ENCODE measurements at places on chromosomes 12 and 14.

DNA sequence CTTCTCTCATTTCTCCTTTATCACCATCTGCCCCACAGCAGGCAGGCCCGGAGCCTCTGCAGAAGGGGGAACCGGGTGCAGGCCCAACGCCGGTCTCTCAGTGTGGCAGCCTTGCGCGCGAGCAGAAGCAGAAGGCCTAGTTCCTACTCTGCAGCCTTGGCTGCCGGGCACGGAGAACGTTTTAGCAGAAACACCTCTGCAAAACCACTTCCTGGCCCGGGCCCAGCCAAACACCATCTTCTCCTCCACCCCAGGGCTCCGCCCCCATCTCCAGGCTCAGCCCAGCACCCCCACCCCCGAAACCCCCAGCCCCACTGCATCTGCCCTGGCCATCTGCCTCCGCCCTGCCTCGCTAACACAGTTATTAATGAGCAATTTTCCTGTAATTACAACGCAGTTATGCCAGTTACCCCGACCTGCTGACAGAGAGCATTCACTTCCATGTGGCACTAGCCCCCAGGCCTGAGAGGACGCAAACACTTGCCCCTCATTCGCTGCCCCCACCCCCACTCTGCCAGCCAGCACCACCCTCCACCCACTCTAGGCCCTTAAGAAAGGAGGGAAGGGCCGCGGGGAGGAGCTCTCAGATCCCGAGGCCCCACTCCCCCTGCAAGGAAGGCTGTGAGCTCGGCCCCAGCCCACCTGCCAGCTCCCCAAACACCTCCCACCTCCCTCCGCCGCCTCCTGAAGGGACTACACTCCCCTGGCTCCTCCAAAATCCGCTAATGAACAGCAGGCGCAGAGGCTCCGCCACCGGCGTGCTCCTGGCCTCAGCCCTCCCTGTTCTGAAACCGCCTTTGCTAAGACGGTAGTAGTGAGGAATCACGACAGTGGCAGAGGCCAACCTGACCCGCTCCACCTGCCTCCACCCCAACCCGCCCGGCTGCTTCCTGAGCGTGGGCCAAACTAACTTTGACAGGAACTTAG lies 44.7 kb upstream of the FBRSL1 start:
- H3K4me1 ChIP-seq, result no peaks in the 10 kb centered on the region
- peaks cover 54% of the 10 kb centered on the region for H3K27me3 ChIP-seq
- DNase-seq, result peak; percentile 37

- no peaks in the 10 kb centered on the region for H3K36me3 ChIP-seq
- H3K27ac ChIP-seq, result no peak overlapping the region
- H3K27me3 ChIP-seq, result no peaks in the 10 kb centered on the region
- H3K4me3 ChIP-seq, result no peak overlapping the region
Measured at GRCh38 chr14:83485591-83485990, 1951.9 kb upstream of the SEL1L start.

DNA sequence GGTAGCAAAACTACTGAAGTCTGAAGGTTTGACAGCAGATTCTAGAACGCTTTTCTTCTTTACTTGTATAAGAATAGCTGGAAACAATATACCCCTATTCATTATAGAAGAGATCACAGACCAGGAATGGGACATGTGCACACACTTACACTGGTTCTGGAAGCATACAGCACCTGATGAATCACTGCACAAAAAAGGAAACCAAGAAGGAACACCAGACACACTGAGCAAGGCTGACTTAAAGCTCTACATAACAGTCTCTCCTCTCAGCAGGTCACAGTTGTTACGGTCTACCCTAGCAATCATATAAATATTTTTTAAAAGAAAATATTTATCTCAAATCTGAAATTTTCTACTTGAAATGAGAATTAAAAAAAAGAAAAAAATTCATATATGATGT lies 13.5 kb downstream of the ATP2B1 start:
- no peaks in the 10 kb centered on the region for H3K4me1 ChIP-seq
- no peak for DNase-seq
- no peaks in the 10 kb centered on the region for H3K36me3 ChIP-seq
- H3K27me3 ChIP-seq, result no peaks in the 10 kb centered on the region

DNA sequence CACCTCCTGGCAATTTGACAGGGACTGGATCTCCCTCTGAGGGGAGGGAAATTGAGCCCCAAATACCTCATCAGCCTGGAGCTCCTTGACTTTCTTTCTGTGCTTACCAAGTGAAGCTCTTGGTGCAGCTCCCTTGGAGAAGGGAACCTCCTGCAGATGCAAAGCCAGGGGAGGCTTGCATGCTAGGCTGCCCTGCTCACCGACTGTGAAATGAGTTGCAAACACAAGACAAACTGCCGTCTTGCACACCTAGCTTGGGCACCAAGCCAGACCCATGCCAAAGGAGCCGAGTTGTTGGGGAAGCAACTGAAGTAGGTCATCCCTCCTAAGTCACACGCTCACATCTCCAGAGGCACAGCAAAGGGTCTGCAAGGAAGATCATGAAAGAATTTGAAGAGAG lies 95.2 kb downstream of the GTF2A1 start:
- no peaks in the 10 kb centered on the region for H3K27me3 ChIP-seq
- H3K4me3 ChIP-seq, result no peak overlapping the region
- DNase-seq, result no peak
- no peak overlapping the region for H3K27ac ChIP-seq

DNA sequence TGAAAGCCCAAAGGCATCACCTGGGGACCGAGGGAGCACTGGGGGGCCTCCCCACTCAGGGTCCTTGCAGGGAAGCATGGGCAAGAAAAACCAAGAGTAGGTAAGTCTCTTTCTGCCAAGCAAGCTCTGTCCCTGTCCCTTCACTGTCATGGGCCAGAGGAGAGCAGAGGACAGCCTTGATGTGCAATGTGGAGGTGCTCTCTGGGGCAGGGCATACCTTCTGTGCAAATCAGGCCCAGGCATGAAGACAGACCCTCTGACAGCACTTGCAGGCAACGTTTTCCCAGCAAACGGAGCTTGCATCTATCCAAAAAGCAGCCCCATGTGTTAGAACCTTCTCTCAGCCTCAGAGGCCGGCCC lies 192.5 kb upstream of the PWP1 start:
- no peak overlapping the region for H3K27ac ChIP-seq
- no peak overlapping the region for H3K4me3 ChIP-seq
- H3K36me3 ChIP-seq, result no peaks in the 10 kb centered on the region
- no peaks in the 10 kb centered on the region for H3K27me3 ChIP-seq
- no peak for DNase-seq

GRCh38 chr12:47387994-47388393 lies 308.2 kb upstream of the AMIGO2 start:
- no peak overlapping the region for H3K27ac ChIP-seq
- no peak for DNase-seq
- no peak overlapping the region for H3K4me3 ChIP-seq
- no peaks in the 10 kb centered on the region for H3K36me3 ChIP-seq
- no peaks in the 10 kb centered on the region for H3K27me3 ChIP-seq

DNA sequence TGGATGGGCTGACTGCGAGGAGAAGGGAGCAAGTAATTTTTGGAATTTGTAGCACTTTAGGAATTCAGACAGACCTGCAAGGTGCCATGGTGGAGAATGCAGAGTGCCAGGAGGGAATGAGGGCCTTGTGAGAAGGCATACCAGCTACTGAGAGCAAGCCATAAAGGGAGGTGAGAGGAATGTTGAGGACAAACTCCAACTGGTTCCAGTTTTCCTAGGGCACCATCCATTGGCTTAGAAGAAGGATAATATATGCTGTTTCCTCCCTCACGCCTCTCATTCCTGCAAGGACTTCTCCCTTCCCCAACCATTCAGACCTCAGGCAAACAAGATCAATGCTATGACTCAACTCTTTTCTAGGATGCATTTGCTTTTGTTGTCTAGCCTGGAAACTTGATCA lies 11.2 kb upstream of the DAAM1 start:
- H3K36me3 ChIP-seq, result no peaks in the 10 kb centered on the region
- peak; percentile 76 for DNase-seq
- no peaks in the 10 kb centered on the region for H3K27me3 ChIP-seq
- no peak overlapping the region for H3K4me3 ChIP-seq

GRCh38 chr14:95504135-95505029 lies 12.1 kb downstream of the SYNE3 start:
- no peak overlapping the region for H3K27ac ChIP-seq
- H3K36me3 ChIP-seq, result no peaks in the 10 kb centered on the region
- no peaks in the 10 kb centered on the region for H3K4me1 ChIP-seq
- no peaks in the 10 kb centered on the region for H3K27me3 ChIP-seq

DNA sequence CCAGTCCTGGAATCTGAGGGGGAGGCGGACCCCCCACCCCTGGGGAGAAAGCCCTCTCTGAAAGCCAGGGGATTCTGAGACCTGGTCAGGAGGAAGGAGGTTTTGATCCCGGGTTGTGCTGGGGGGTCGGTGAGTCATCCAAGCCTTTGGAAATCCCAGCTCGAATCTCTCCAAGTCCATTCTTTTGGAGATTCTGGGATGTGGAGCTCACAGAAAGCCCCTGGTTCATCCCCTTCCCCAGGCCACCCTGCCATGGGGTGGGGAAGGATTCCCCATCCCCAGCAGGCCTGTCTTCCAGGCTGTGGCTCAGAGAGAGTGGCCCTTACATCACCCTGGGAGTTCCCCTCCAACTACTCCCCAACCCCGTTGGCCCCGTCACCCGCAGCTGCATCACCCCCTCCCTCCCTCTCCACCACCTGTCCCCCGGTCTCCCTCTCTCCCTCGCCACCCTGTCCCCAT lies 14.3 kb downstream of the EXOC3L4 start:
- peaks cover 42% of the 10 kb centered on the region for H3K27me3 ChIP-seq
- peak; percentile 61 for DNase-seq
- H3K27ac ChIP-seq, result no peak overlapping the region
- H3K36me3 ChIP-seq, result no peaks in the 10 kb centered on the region
- peaks cover 21% of the 10 kb centered on the region for H3K4me1 ChIP-seq

DNA sequence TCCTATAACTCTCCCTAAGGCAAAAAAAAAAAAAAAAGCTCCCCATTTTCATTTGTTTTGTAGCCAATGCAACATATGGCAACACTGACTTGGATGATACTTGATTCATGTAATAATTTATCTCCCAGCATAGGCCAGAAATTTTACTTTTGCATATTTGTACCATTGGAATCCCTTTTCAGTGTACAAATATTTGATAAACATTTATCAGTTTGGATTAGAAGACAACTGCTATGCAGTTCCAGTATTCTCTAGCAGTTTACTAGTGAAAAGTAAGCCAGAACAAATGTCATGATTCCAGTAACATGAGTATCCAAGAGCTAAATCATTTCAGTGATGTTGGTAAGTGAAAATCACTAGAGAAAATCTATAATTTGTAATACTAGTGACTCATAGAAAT lies 392.3 kb downstream of the CCER1 start:
- no peaks in the 10 kb centered on the region for H3K27me3 ChIP-seq
- no peak for DNase-seq
- no peaks in the 10 kb centered on the region for H3K4me1 ChIP-seq
- no peak overlapping the region for H3K27ac ChIP-seq
- H3K4me3 ChIP-seq, result no peak overlapping the region

GRCh38 chr12:6070472-6071257 lies 53.8 kb downstream of the VWF start:
- H3K4me3 ChIP-seq, result no peak overlapping the region
- DNase-seq, result no peak
- H3K27me3 ChIP-seq, result no peaks in the 10 kb centered on the region
- H3K36me3 ChIP-seq, result no peaks in the 10 kb centered on the region
- peaks cover 4% of the 10 kb centered on the region for H3K4me1 ChIP-seq

DNA sequence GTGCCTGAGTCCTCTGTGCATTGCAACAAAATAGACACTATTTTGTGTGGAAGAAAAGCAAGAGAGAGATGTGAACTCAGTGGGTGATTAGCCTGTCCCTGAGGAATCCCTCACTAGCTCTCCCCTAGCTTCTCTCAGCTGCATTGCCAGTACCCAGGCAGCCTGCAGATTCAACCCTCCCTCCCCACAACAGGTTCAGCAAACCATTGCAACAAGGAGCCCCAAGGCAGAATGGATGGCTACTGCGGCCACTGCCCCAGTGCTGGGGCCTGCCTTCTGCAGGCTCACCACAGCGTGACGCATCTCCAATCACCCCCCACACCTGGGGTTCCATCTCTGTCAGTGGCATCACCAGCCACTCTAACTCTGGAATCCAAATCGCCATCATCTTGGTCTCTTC lies 2.3 kb downstream of the CRACR2A start:
- no peaks in the 10 kb centered on the region for H3K36me3 ChIP-seq
- DNase-seq, result no peak
- H3K27me3 ChIP-seq, result peaks cover 9% of the 10 kb centered on the region
- H3K4me3 ChIP-seq, result no peak overlapping the region

DNA sequence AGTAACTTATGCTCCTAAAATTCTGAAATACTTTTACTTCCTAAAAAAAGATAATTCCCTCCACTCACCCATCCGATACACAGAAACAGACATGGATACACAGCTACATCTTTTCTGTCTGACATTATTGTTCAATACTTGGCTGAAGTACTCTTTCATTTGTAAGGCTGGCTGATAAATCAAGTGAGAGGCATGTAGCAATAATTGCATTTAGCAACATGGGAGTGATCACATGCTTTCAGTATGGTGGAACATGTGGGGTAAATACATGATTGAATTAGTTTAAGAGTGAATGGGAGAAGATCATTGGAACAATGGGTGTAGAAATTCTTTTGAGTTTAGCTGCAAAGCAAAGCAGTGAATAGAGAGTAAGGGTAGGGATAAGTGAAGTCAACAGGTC lies 25.6 kb downstream of the PTPRQ start:
- no peaks in the 10 kb centered on the region for H3K36me3 ChIP-seq
- H3K27ac ChIP-seq, result no peak overlapping the region
- DNase-seq, result no peak
- H3K27me3 ChIP-seq, result no peaks in the 10 kb centered on the region
- H3K4me1 ChIP-seq, result 0 out of 2 replicates have a peak, but pooled peaks cover 7% of the 10 kb centered on the region
- H3K4me3 ChIP-seq, result no peak overlapping the region

DNA sequence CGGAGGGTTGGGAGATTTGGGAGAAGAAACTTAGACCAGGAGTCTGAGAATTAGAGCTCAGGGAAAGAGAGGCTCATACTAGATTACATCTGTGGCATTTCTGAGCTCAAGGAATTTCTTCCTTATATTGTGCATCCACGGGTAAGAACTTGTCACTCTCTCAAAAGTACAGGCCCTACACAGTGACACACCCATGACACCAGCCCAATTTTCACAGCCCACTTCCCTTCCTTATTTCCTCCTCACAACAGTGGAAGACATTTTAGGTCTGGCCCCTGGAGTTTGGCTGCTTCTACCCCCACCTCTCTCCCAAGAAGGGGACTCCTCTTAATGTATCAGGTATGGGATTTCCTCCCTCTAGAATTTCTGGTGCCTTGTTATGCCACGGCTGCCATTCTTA lies 9.2 kb upstream of the ZNF385A start:
- H3K27ac ChIP-seq, result no peak overlapping the region
- H3K4me3 ChIP-seq, result 0 out of 2 replicates have a peak overlapping the region, but pooled peaks have one; percentile 24
- no peak for DNase-seq
- peaks cover 15% of the 10 kb centered on the region for H3K27me3 ChIP-seq

All from GM23338 (cell line).